ENCODE measurements at places on chromosomes 2 and 18. TPM values are rescaled to one million over a fixed set of nuclear protein-coding genes. Genes with fewer than 3 reads are reported as not detected.
A peak's percentile ranks its signal among the peaks of the same experiment; 100 is the strongest.

DNA sequence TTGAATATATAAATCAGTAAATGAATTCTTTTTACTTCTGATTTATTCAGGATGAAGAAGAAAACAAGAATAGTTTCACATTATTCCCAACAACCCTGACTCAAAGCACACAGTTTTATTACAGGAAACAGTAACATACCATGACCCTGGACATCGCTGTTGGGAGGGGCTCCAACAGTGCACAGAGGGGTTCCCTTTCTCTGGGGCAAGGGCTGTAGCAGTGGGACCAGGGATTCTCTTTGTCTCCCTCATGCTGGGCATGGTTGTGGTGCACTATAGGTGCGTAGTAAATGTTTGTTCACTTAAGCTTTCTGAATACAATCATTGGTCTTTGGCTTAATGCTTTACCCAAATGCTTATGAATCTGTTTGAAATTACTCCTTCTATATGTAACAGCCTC, 189.4 kb downstream of the BCL2 start:
- no peak for DNase-seq

DNA sequence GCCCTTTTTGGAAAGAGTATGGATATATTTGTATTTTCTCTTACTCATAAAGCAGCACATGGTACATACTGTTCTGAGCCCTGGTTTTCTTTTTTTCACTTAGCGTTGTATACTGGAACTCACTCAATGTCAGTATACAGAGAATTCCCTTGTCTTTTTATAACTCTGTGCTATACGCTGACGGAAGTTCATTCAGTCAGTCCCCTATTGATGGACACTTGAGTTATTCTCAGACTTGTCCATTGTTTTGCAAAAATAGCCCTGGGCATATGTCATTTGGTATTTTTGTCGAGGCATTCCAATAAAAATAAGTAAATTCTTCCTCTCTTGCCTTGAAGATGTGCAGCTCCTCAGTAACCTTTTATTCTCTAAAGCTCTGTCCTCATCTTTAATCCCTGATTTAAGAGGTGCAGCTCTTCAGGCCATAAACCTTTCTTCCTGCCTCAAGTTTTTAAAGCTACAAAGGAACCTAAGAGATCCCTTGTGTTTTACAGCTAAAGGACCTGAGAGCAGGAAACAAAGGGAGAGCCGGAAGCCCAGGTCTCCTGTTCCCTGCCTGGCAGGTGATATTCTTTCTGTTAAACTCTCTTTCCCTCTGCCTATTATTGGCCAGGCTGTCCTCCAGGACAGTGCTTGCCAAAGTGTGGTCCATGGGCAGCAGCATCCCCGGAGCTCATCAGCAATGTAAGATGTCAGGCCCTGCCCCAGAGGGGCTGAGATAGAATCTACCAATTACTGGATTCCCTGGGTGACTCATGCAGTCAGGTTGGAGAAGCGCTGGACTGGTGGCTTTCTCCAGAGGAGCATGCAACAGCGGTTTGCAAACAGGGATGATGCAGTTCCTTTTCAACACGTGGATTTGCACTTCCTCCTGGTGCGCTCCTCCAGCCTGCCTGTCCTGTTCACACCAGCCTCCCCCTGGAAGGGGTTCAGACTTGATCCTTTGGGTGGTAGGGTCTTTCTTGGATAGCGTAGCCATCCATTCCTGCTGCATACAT, 158.0 kb downstream of the NEDD4L start:
- DNase-seq = no peak

DNA sequence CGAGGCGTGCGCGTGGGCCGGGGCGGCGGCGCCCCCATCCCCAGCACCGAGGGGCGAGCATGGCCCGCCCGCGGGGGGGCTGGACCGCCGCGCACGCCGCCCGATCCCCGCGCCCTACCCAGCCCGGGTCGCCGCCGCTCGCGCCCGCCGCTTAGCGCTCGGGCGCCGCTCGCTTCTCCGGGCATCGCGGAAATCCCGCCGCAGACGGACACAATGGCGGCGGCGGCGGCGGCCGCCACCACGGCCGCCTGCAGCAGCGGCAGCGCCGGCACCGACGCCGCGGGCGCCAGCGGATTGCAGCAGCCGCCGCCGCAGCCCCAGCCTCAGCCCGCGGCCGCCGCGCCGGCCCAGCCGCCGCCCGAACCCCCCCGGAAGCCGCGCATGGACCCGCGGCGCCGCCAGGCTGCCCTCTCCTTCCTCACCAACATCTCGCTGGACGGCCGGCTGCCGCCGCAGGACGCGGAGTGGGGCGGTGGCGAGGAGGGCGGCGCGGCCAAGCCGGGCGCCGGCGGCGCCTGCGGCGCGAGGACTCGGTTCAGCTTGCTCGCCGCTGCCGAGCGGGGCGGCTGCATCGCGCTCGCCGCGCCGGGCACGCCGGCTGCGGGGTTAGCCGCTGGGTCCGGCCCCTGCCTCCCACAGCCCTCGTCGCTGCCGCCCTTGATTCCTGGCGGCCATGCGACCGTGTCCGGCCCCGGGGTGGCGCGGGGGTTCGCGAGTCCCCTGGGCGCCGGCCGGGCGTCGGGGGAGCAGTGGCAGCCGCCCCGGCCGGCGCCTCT, 453 bp downstream of the CABLES1 start:
- DNase-seq = peak; percentile 82

CD8A gene
- 0.34 TPM for total RNA-seq

GRCh38 chr2:46420945-46421344, 58.4 kb upstream of the TMEM247 start:
- no peak for DNase-seq

GRCh38 chr18:76005632-76006208, 489.3 kb downstream of the ZNF516 start:
- no peak for DNase-seq

KCNG2 gene
- 0.99 TPM for total RNA-seq

NDUFS1 gene
- total RNA-seq = 110 TPM

GRCh38 chr2:220078439-220078838, 451.0 kb downstream of the SLC4A3 start:
- DNase-seq = no peak

GRCh38 chr2:27453968-27454367, 11.8 kb downstream of the KRTCAP3 start:
- no peak for DNase-seq

GRCh38 chr2:24744356-24744755, 48.8 kb downstream of the PTRHD1 start:
- DNase-seq = no peak

AGXT gene
- not detected for total RNA-seq

C2orf80 gene
- total RNA-seq = not detected

ZNF892 gene
- total RNA-seq = 15.4 TPM

- no peak for DNase-seq
These were observed 123.4 kb upstream of the CTNNA2 start for GRCh38 chr2:79389481-79389880.

DYNAP gene
- not detected for total RNA-seq

DNA sequence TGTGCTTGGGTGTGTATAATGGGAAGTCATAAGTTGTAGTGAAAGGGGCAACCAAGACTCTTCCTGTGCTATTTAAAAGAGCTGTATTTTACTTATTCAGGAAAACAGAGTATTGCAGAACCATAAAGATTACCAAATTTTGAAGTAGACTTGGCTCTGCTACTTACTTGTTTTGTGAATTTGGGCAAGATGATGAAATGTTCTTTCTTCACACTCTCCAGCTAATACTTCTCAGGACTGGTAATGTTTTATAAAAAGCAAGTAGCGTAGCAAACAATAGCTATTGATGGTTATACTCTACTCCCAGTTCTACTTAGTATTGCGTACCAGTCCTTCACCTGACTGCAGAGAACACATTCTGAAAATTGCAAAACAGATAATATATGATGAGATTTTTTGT, 374.1 kb downstream of the ARHGAP15 start:
- DNase-seq = no peak

GRCh38 chr18:72427721-72428120, 116.4 kb downstream of the CBLN2 start:
- DNase-seq = no peak

- peak; percentile 39 for DNase-seq
These were observed 296.3 kb upstream of the KCNJ3 start for GRCh38 chr2:154402213-154402612.

- no peak for DNase-seq
These were observed 116.3 kb downstream of the GALNT1 start for GRCh38 chr18:35697869-35698268.

GRCh38 chr2:209976698-209977385, 25.6 kb upstream of the RPE start:
- DNase-seq = no peak

DNER gene
- 0.97 TPM for total RNA-seq

SLC39A10 gene
- 179 TPM for total RNA-seq

GRCh38 chr2:48415836-48416515, 114.0 kb upstream of the STON1 start:
- peak; percentile 47 for DNase-seq

- no peak for DNase-seq
These were observed 84.9 kb downstream of the MRO start for GRCh38 chr18:50734886-50735285.

IL1RN gene
- not detected for total RNA-seq

DNA sequence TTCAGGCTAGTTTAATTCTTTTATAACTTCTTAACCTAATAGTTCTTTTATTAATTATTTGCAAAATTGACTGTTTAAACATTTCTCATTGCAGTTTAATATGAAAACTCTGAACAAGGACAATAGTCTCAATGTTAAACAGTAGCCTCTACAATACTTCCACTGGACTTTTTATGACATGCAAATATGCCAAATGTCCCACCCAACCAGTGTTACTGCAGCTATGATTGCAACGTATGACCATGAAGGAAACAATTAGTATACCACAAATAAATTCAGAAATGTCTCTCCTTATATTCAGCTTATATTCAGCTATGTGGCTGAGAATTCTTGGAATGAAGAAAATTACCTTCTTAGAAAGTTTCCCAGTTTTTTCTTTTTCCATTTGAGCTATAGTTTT, 688.6 kb downstream of the DCC start:
- no peak for DNase-seq

All from neural progenitor cell (in vitro differentiated cells).